Kidney (tissue), 22 donors: ENCODE measurements at places on chromosomes 1 and 21.

DNA sequence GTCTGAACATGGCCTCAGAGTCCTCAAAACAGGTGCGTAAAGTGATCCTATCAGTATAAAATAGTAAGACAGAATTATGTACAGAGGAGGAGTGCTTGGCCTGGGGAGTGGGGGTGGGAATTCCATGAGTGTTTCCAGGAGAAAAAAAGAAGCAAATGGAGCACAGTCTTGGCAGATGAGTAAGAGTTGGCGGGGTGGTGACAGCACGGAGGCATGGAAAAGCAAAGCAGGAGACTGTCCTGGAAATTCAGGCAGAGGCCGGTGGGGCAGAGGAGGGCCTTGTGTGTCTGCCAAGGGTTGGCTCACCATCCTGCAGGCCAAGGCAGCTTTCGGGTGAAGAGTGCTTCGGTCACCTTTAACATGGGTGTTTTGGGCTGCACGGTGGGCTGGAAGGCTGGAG is 63.4 kb downstream of the OPTC start:
- peak; percentile 70 for DNase-seq

DNA sequence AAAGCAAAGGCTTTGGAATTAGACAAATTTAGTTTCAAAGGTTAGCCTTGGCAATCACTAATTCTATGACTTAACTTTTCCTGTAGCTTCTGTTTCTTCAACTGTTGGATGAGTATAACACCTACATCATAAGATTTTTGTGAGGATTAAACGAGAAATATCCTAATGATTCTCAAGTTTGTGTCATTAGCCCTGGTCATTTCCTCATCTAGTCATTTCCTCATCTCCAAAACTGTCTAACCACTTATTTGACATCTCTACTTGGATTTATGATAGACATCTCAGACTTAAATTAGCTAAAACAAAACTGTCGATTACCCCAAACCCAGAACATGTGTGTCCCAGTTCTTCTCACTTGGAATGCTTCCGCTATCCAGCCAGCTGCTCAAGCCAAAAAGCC is 80.2 kb upstream of the CHODL start:
- DNase-seq = no peak

DNA sequence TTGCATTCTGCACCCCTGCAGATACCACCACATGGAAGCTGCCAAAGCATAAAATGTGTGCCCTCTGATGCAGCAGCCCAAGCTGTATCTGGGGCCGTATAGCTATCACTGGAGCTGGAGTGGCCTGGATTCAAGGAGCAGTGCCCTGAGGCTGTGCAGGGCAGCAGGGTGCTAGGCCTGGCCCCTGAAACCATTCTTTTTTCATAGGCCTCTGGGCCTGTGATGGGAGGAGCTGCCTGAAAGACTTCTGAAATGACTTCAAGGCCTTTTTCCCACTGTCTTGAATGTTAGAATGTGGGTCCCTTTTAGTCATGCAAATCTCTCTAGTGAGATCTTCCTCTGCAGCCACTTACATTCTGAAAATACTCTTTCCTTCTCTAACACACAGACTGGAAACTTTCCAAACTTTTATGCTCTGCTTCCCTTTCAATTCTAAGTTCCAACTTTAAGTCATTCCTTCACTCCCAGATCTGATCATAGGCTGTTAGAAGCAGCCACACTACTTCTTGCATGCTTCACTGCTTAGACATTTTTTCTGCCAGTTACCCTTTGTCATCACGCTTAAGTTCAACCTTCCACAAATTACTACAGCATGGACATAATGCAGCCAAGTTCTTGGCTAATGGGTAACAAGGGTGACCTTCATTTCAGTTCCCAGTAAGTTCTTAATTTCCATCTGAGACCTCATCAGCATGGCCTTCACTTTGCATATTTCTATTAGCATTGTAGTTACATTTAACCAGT is 42.4 kb downstream of the DRAM2 start:
- DNase-seq = no peak

DNA sequence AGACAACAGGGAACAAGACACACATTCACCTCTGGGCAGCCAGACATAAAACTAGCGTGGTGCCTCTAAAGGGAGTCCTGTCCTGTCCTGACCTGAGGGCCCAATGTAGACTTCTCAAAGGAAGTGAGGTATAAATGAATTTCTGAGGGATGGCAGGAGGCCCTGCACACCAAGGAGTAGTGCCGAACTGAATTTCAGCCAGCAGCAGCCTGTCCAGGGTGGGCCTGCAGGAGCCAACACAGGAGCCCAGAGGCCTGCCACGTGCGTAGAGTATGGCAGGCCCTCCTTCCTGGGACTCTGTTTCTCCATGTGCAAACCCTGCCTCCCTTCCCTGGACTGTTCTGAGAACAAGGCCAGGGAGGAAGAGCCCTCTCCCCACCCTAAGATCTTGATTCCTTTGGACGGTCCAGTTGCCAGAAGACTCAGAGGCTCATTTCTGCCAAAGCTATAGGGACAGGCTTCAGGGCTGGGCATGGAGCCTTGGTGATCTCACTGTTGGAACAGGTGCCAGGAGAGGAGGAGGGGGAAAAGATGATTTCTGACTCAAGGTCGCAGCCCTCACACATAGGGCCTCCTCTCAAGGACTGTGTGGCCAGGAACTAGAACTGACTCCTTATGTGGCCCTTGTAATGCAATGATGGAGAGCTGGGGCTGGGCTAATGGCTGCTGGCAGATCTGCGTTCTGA is 1.8 kb upstream of the FABP3 start:
- DNase-seq = no peak

GRCh38 chr1:173573596-173573995 is 29.3 kb downstream of the SLC9C2 start:
- no peak for DNase-seq

- DNase-seq = no peak
Observed at GRCh38 chr21:19321688-19322087, 918.1 kb upstream of the TMPRSS15 start.

- DNase-seq = no peak
Observed at GRCh38 chr21:14487490-14488432, 58.4 kb downstream of the SAMSN1 start.

DNA sequence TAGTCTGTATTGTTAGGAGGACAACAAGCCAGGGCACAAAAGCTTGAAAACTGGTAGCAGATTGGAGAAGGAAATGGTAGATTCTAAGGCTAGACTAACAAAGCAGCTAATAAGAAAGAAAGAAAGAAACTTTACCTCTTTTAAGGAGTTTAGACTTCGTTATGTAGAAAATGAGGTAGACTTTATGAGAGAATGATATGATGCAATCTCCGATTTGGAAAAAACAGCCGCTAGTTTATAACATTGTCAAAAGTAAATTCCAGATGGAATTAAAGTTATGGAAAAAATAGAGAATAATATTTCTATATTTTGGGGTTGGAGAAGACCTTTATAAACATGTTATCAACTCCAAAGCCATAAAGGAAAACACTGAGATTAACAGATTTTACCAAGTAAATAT is 67.0 kb downstream of the CAMSAP2 start:
- DNase-seq = no peak

DNA sequence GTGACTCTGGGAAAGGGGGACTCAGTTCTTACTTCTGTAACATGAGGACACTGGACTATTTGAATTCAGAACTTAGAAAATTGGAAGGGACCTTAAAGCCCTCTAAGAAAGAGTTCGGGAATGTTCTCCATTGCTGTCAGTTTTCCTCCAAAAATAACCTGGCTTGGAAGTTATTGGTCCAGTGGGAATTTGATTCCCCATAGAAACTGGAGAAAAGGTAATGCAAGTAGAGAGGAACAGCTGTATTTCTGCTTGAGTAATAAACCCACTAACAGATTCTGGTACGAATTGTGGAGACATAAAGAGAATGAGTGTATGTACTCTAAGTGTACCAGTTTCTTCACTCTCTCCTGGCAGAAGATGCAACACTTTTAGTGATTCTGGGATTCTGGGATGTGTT is 1.8 kb downstream of the ZBED6 start:
- DNase-seq = no peak
